ENCODE measurements at places on chromosomes 1 and 21.

DNA sequence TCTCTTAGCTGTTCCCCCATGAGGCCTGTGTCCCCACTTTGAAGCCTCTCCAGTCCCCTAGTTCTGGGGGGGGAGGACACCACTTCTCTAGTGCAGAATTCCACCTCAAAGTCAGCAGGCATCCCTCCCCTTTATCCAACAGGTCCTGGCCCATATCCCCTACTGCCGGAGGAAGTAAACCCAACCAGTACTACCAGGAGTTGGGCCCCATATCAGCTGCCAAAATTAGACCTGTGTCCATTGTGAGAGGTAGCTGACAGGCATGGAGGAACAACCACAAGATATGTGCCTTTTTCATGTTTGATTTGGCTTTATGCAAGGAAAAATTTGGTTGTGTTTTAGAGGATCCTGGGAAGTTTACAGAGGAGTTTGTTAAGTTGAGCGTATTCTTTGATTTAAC, 22.1 kb upstream of the SLC6A9 start:
- DNase-seq: no peak

GRCh38 chr1:200073286-200073637, 45.8 kb downstream of the NR5A2 start:
- no peak for DNase-seq

DNA sequence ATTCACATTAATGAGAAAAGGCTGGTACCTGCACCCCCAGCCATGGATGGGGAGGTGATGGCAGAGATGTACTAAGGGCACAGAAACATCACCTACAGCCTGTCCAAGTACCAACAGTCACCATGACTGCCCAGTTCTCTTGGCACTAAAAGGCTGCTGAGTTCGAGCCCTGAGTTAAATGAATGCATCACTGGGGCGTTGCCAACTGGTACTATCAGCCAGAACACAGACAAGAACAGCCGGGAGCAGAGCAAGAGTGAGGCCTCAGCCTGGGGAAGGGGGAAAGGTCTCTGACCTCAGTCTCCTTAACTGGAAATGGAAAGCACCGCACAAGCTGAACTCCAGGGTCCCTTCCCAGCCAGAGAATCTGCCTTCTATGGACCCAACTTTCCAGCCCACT, 60.5 kb downstream of the GLIS1 start:
- DNase-seq: no peak

GRCh38 chr1:61084491-61085031, 2.2 kb downstream of the NFIA start:
- DNase-seq: no peak

- DNase-seq: no peak
Measured at GRCh38 chr1:6109688-6110087, 64.0 kb downstream of the KCNAB2 start.
